Mesothelial cell of epicardium (in vitro differentiated cells): ENCODE measurements at places on chromosomes 3 and 15.

DNA sequence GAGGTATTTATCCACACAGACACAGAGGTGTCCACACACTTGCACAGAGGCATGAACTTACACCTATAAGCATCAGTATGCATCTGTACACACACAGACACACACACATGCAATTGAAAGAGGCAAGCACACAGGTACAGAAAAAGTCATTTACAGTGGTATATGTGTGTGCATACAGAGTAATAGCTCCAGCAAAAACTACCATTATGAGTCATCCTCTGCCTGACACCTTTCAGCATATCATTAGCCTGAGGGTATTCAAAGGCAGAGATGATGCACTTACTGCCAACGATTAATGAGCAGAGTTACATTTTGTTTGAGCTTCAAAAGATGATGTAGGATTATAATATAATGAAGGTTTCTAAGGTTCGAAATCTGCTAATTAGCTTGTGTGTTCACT lies 100.3 kb upstream of the TPRG1 start:
- no peak for DNase-seq

DNA sequence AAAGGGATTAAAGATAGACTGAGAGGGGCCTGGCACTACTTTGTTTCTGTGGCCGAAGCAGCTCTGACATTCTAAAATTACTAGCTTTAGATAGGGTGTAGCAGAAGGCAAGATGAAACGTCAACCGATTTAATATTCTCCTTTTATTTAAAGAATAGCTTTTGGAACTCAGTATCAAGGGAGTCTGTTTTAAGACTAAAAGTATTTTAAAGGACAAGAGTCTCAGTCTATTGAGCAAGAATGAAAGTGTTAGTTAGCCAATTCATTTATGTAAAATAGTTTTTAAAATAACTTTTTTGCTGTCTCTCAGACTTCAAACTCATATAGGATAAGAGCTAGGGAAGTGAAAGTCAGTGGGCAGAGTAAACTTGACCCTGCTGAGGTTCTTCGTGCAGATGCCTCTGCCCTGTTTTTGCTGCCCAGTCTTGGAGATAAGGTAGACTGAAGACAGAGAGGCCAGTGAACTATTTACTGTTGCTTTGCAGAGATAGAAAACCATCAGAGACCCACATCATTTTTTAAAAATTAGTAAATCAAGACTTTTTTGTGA lies 1090.9 kb downstream of the ROBO2 start:
- no peak for DNase-seq

DNA sequence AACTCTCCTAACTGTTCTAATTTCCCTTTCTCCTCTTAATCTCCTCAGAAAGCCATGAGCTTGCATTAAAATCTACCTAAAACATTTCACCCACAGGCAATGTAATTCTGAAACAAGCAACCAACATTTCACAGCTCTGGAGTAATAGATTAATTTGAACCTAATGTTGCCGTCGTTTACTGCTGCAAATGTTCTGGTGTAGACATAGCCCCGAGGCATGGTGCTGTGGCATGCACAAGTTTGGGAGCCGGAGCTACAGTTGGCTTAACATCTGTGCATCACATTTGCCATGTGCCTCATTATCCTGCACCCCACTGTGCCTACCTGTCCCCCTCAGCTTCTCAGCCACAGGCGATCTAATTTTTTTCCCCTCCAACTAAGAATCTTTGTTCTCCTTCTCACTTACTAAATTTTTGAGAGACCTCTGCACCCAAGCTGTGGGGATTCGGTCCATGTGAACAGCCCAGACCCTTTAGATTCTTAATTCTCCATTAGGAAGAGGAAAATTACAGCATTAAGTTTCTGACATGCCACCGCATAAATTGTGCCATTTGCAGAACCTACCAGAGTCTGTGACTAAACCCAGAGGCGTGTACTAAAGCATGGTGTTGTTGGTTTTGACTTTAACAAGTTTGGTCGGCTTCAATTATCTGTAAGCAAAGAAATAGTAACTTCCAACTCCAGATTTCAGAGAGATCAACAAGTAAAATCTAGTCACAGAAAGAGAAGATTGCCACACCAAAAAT lies 419.2 kb downstream of the MECOM start:
- DNase-seq = no peak

DNA sequence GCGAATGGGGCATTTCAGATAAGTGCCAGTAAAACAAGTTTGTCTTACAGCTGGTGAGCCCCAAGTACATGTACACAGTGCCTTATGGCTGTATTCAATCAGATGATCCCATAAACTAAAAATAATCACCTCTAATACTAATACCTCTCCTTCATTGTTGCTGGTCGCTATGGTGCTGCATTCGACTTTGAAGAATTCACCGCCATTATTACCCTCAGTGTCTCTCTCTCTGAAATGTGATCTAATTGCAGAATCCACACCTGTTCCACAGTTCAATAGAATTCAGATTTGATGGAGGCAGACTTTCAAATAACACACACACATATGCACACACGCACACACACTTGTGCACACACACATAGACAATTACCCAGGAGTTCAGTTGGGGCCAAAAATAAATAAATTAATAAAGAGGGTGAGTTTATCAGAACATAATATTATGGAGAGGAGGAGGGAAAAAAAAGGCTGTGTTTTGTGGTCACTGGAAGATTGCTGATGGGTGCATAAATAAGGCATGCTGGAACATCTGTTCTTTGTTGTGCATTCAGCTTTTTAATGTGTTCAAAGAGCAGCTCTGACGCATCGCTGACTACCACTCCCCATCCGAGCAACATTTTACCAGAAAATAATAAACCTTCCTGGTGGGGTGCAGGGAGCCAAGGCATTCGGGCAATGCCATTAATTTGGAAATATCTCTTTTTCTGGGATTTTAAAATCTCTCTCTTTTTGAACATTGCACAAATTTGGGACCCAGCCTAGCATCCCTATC lies 235.7 kb downstream of the SATB1 start:
- DNase-seq = no peak

GRCh38 chr15:68550498-68551295 lies 28.1 kb upstream of the CORO2B start:
- DNase-seq = peak; percentile 71

- DNase-seq = no peak
Measured at GRCh38 chr3:98855806-98856400, 45.6 kb downstream of the DCBLD2 start.

GRCh38 chr15:47964229-47964628 lies 156.6 kb upstream of the SLC24A5 start:
- no peak for DNase-seq
